ENCODE measurements at places on chromosomes 12 and 14.
A peak's percentile ranks its signal among the peaks of the same experiment; 100 is the strongest.

GRCh38 chr12:85405781-85406522 lies 125.9 kb downstream of the ALX1 start:
- DNase-seq, result no peak

DNA sequence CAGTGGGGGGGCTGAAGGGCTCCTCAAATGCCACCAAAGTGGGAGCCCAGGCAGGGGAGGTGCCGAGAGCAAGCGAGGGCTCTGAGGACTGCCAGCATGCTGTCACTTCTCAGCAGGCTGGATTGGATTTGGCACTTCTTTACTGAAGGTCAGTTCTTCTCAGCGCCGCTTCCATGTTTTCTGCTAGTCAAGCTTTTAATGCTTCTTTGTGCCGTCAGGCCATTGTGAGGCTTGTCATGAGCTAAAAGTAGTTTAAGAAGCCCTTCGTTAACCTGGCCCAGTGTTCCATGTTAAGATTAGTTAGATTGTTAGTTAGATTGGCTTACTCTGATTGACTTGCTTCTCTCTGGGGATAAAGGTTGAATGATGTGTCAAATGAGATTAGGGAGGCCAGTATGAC lies 13.4 kb downstream of the GABARAPL1 start:
- DNase-seq, result no peak

DNA sequence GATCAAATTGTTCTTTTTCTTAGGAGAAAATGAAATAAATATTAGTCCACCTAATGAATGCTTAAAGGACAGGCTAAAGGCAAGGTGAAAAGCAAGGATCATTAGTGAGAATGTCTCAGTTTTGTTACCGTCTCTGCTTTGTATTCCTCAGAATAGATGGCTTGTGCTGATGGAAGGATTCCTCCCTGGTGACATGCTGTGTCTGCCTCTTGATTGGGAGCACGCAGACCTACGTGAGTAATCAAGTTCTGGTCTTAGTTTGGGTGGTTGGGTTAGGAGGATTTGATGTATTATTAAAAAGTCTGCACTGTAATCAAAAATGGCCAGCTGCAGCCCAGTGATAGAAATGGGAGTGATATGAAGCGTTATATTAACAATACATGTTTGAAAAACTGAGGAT lies 78.8 kb upstream of the RTL1 start:
- DNase-seq, result no peak

- no peak for DNase-seq
Observed at GRCh38 chr12:72030277-72030676, 91.6 kb downstream of the TPH2 start.

- DNase-seq, result peak; percentile 6
Observed at GRCh38 chr12:85866986-85867776, 6.9 kb upstream of the NTS start.

- DNase-seq, result no peak
Observed at GRCh38 chr14:99586054-99586760, 17.8 kb downstream of the CCDC85C start.

DNA sequence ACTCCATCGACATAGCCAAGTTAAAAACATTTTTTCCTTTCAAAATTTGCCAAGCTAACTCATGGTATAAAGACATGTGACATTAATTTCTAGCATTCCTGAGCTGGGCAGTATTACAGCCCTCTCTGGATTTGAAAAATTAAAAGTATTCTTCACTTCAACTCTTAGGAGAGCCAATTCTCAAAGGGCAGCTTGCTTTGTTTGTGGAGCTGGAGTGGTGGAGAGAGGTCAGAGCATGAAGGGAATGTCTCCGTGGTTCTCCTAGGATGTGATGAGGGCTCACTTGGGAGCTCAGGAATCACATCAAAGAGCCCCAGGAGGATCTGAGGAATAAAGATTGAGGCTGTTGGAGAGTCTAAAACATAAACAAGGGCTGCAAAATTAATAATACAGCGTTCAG lies 46.9 kb upstream of the RGS6 start:
- no peak for DNase-seq

- DNase-seq, result no peak
Observed at GRCh38 chr12:67062193-67062592, 207.0 kb upstream of the CAND1 start.

DNA sequence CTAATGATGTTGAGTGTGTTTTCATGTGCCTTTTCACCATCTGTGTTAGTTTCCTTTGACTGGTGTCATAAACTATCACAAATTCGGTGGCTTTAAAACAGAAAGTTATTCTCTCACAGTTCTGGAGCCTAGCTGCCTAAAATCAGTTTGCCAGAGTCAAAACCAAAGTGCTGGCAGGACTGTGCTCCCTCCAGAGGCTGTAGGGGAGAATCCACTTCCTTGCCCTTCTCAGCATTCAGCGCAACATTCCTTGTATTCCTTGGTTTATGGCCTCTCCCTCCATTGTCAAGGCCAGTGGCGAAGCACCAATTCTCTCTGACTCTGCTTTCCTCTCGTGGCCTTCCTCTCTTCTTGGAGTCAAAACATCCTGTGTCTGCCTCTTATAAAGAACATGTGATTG lies 174.2 kb upstream of the PDE3A start:
- DNase-seq, result no peak

GRCh38 chr14:102593061-102593824 lies 794 bp downstream of the RCOR1 start:
- DNase-seq, result peak; percentile 66

- DNase-seq, result no peak
Observed at GRCh38 chr14:32698831-32699230, 239.8 kb upstream of the NPAS3 start.

DNA sequence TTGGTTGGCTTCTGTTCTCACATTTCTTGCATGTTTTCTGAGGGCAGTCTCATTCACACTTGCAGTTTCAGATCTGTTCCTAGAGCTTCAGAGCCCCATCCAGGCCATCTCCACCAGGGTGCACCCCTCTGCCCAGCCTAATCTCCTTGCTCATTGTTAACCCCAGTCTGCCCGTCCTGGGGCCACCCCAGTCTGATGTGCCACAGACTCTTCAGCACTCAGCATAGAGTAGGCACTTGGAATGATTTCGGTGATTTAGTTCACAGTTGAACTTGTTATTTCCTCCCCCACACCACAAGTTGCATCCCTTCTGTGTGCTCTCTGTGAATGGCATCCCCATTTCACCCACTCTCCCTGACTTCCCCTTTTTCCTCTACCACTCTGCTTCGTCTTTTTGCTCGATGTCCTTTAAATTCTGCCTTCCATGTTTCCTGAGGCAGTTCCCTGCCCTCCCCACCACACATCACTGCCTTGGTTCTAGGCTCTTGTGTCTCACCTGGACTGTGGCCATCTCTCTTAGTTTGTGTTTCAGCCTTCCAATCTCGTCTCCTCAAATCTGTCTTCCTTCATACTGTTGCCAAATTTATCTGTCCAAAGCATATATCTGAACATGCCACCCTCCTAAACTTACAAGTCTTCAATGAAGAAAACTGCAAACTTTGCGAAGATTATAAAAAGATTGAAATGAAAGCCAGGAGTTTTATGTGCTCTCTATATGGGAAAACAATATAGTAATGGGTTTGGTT lies 41.5 kb downstream of the ANO6 start:
- DNase-seq, result no peak

DNA sequence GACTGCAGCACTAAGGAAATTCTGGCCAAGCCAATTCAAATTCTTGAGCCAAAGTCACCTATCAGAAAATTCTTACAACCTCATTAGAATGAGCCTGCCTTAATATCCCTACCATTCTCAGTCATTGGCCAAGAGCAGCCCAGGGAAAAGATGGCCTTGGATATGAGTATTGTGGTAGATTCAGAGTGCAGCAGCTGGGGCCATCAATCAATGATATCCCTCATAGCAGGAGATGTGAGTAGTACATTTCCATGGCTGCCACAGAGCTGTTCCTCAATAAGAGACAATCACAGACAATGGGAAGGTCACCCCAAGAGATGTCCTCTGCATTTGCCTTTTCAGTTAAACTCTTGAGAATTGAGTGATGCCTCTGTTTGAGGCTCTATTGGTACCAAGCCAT lies 161.6 kb downstream of the DYRK2 start:
- no peak for DNase-seq

DNA sequence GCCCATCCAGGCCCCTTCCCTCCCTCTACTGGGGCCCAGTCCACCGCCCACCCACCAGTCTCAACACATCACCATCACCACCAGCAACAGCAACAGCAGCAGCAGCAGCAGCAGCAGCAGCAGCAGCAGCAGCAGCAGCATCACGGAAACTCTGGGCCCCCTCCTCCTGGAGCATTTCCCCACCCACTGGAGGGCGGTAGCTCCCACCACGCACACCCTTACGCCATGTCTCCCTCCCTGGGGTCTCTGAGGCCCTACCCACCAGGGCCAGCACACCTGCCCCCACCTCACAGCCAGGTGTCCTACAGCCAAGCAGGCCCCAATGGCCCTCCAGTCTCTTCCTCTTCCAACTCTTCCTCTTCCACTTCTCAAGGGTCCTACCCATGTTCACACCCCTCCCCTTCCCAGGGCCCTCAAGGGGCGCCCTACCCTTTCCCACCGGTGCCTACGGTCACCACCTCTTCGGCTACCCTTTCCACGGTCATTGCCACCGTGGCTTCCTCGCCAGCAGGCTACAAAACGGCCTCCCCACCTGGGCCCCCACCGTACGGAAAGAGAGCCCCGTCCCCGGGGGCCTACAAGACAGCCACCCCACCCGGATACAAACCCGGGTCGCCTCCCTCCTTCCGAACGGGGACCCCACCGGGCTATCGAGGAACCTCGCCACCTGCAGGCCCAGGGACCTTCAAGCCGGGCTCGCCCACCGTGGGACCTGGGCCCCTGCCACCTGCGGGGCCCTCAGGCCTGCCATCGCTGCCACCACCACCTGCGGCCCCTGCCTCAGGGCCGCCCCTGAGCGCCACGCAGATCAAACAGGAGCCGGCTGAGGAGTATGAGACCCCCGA lies 6.8 kb upstream of the RNU7-1 start:
- peak; percentile 74 for DNase-seq

GRCh38 chr12:116792403-116792802 lies 54.3 kb downstream of the RNFT2 start:
- DNase-seq, result no peak

GRCh38 chr12:29883941-29884554 lies 100.3 kb upstream of the TMTC1 start:
- no peak for DNase-seq

Data from activated naive CD8-positive, alpha-beta T cell treated with anti-CD3 and anti-CD28 coated beads, Interleukin-2, amount 50 U/mL, for 24 hours (primary cell).